ENCODE measurements at places on chromosomes 1 and 21. TPM values are rescaled to one million over a fixed set of nuclear protein-coding genes. Genes with fewer than 3 reads are reported as not detected.

The MXRA8 gene
- polyA plus RNA-seq: 17.7 TPM

The ADAMTS4 gene
- 5.7 TPM for polyA plus RNA-seq

The TMEM52 gene
- 7.9 TPM for polyA plus RNA-seq

The ELAPOR1 gene
- polyA plus RNA-seq: 0.11 TPM

The NPHS2 gene
- polyA plus RNA-seq: not detected

The CLCA1 gene
- polyA plus RNA-seq: not detected

The WNT4 gene
- 0.07 TPM for polyA plus RNA-seq

The S100B gene
- polyA plus RNA-seq: 6.4 TPM

The NOS1AP gene
- polyA plus RNA-seq: 1.4 TPM

The KIF14 gene
- 0.04 TPM for polyA plus RNA-seq

The PHF13 gene
- polyA plus RNA-seq: 2.9 TPM

The RNU1-4 gene
- not detected for polyA plus RNA-seq

The MNDA gene
- polyA plus RNA-seq: 1.1 TPM

The PTPN7 gene
- 0.36 TPM for polyA plus RNA-seq

The SEMA6C gene
- polyA plus RNA-seq: 16.4 TPM

The OPRD1 gene
- under 0.01 TPM for polyA plus RNA-seq

The AMY2A gene
- polyA plus RNA-seq: 0.21 TPM

The NES gene
- polyA plus RNA-seq: 59.7 TPM

The KCNH1 gene
- not detected for polyA plus RNA-seq

The C1QA gene
- polyA plus RNA-seq: 26.4 TPM

The UTS2 gene
- polyA plus RNA-seq: not detected

The OPTC gene
- polyA plus RNA-seq: not detected

The HFM1 gene
- 0.17 TPM for polyA plus RNA-seq

The DNAI4 gene
- 0.72 TPM for polyA plus RNA-seq

The GBP5 gene
- 0.27 TPM for polyA plus RNA-seq

The TTC24 gene
- polyA plus RNA-seq: not detected

The SPRR2A gene
- polyA plus RNA-seq: 0.32 TPM

The SPRR4 gene
- not detected for polyA plus RNA-seq

The GJA4 gene
- 23.0 TPM for polyA plus RNA-seq

The OR2M3 gene
- polyA plus RNA-seq: not detected

The SERPINC1 gene
- polyA plus RNA-seq: 0.33 TPM

The CNKSR1 gene
- polyA plus RNA-seq: 1.6 TPM

The C1orf56 gene
- 7.5 TPM for polyA plus RNA-seq

The USH2A gene
- polyA plus RNA-seq: 0.03 TPM

The SH2D2A gene
- polyA plus RNA-seq: 0.95 TPM

Data from heart left ventricle (tissue), 16 donors.